ENCODE measurements at places on chromosomes 12 and 14.

DNA sequence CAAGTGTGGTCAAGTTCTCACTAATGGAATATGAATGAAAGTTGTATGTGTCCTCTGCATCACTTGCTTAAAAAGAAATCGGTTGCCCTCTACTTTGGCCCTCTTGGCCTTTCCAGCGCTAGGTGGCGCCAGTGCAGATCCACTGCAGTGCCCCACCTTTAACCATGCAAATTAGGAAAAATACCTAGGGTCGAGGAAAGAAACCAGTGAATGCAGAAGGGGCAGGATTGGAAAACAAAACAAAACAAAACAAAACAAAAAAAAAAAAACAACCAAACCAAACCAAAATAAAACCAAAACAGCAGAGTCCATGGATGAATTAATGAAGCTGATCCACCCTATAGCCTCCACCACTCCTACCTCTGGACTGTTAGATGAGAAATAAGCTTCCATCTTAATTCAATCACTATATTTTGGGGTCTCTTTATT is 12.9 kb upstream of the NEMF start:
- DNase-seq, result no peak

GRCh38 chr12:109951751-109952150 is 44.4 kb downstream of the GIT2 start:
- no peak for DNase-seq

- DNase-seq, result no peak
These were observed 112.3 kb downstream of the NRXN3 start for GRCh38 chr14:78282437-78282836.

DNA sequence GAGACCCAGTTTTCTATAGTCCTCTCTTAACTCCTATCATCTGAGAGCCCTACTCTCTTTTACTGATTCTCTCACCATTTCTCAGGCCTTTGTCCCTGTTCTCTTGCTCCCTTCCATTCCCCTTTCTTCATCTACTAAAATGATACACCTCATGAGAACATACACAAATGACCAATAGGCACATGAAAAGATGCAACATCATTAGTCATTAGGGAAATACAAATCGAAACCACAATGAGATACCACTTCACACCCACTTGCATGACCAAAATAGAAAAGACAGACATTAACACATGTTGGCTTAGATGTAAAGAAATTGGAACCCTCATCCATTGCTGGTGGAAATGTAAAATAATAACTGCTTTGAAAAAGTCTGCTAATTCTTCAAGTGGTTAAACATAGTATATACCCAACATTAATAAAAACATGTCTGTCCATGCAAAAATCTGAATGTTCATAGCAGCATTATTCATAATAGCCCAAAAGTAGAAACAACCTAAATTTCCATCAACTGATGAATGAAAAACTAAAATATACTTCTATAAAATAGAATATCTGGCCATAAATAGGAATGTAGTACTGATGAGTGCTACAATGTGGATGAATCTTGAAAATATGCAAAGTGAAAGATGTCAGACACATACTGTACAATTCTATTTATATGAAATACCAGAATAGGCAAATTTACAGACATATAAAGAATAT is 66.0 kb downstream of the DENND5B start:
- no peak for DNase-seq

DNA sequence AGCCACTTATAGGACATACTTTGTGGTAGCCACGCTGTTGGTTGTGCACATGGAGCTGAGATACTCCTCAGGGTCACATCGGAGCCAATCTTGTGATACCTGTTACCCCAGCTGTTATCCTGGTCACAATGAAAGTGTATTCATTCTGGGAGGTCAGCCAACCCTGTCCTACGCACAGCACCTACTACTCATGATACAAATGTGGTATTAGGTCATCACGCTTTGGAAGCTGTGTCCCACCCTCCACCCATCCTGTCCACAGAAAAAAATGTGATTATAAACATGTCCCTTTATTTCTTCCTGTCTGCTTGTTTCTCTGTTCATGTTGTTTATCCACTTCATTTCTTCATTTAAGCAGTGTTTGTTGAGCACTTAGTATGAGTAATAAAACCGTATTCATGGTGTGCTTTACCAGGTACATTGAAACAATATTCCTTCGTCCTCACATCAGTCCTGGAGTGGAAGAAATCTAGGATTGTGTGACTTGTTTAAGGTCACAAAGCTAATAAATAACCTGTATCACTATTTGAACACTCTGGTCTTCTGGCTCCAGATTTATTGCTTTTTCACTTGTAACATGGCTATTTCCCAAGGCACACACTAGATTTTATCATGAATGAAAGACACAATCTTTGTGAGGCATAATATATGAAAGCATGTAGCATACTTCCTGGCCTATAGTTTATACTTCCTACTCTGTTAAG is 73.1 kb downstream of the DERA start:
- no peak for DNase-seq

DNA sequence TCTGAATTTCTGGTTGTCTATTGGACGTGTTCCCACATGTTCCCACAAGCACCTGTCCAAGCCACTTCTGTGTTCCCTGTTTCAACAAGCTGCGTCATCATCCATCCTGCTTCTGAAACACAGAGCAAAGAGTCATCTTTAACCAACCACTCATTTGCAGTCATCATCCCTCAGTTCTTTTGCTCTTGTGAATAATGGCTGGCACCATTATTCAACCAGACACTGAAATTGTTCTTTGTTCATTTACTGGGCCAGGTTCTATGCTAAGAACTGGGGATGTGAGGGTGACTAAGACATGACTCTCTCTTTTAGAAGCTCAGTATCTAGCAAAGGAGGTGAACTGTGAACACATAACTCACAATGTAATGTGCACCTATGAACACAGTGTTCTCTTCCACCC is 40.7 kb upstream of the ANO4 start:
- no peak for DNase-seq

GRCh38 chr14:21334202-21334906 is 49.5 kb downstream of the SUPT16H start:
- DNase-seq, result no peak

DNA sequence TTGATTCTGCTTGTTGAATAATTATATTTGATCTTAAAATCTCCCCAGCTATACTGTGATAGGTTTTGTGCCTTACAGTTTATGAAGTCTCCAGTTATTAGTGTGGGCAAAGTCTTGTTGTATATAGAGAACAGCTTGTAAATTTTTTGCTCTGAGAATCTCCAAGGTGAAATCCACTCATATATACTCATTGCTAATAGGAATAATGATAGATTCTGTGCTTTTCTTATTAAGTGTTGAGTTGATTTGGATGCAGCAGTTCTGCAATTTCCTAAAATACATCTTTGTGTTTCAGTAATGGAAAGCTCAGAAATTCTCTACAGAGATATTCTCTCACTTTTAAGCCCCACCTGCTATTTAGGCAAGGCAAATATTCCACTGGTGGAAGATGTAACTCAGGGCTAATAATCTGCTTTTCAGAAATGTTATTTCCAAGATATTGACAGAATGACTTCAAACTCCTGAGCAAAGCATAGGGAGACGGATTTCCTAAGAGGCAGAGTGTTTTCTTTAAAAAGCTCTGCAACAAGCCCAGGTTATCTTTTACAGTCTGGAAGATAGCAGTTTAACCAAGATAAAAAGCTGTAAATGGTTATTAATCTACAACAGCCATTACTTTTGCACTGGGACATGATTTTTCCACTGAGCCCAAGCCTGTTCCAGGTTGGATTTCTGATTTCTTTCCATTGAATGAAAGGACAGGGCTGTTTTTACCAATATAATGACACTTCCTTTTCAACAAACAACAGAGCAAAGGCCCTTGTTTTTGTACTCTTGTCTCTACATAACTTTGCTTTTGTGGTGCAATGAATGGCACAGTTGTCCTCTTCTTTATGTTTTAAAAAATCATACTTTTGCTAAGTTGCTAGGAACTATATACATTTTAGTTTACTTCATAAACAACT is 239.9 kb upstream of the ATP2B1 start:
- DNase-seq, result no peak

DNA sequence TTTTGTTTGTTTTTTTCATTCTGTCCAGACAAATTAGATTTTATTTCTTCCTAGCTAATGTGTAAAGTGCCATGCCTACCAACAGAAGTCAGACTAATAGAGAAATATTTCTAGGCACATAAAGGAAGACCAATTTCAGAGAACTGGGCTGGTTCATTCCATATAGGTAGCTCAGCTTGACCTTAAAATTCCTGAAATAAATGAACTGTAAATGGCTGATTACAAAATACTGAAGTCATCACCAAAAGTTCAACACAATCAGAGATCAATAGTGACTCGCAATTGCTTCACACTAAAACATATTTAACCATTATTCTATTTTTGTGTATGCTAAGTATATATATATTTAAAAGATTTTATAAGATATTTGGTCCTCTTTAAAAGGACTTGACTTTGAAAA is 34.2 kb downstream of the PTPRB start:
- no peak for DNase-seq

GRCh38 chr12:75592638-75593335 is 81.4 kb upstream of the KRR1 start:
- DNase-seq, result no peak

DNA sequence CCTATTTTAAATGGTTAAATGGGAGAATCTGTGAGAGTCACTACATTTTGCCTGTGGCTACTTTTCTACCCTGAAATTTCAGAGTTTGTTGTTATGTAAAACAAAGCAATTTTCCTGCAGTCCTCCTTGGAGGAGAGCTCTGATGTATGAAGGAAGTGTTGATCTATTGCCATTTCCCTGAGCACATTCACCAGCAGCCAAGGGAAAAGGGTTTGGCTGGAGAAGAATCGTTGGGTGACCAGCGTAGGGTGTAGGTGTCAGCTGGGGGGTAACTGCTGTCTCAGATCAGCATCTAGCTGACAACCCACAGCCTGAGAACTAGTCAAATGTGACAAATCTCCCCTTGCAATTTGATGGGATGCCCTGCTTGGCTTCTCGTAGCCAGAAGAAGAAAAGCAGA is 230.5 kb downstream of the PDZRN4 start:
- DNase-seq, result no peak

DNA sequence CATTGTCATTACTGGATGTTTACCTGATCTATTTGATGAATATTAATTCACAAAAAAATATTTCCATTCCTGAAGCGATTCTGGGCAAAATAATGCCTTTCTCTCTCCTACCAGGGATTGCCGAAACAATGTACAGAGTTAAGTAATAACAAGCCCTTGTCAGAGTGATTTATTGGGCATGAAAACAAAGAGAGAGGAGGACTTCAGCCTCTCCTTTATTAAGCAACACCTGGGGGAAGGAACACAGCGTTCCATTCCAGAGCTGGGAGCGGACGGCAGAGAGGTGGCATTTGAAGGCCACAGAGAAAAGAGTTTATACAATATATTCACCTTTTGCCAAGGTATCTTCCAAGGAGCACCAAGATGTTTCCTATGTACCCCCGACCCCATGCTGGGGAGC is 165.8 kb downstream of the KSR2 start:
- no peak for DNase-seq

DNA sequence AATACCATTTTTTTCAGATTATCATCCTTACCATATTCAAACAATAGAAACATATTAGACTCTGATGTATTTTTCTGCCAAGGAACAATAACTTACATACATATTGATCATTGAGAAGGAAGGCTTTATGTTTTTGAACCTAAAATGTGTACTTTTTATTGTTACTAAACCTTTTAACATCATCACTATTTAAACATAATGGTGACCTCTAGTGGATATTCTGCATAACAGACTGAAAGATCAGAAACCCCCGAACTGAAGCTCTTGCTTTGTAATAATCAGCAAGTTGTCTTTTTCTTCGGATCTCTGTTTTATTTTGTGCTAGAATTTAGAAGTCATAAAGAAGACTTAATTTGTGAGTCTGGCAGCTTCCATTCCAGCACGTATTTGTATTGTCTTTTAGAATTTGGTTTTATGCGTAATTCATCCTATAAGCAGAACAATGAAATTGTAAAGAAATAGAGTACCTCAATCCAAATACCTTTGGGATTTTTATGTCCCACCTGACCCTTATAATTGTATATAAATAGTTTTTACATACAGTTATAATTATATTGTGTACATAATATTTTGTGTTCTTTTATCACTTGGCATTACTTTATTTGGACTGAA is 125.9 kb upstream of the ATF1 start:
- DNase-seq, result no peak

GRCh38 chr14:105181549-105182295 is 610 bp upstream of the NUDT14 start:
- no peak for DNase-seq

DNA sequence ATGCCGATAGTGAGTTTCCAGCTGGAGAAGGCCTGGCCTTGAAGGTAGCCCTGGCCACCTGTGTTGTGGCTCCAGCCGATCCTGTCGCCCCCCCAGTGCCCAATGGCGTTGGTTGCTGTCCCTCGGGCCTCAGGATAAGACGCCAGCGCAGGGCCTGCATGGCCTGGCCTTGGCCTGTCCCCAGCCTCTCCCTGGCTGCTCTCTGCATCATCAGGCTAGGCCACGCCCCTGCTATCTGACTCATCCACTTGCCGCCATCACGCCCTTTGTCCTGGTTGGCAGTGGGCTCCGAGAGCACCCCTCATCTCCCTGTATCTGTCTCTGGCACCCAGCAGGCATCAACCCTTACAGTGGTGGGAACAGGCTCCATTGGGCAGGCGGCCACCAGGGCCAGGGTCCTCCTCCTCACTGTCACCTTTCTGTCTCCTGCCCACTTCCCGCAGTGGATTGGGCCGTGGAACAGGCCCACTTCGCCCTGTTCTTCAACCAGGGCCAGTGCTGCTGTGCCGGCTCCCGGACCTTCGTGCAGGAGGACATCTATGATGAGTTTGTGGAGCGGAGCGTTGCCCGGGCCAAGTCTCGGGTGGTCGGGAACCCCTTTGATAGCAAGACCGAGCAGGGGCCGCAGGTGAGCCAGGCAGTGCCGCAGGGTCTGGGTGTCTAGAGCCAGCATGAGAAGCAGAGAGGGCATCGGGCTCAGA is 25.6 kb downstream of the ALDH2 start:
- DNase-seq, result no peak

DNA sequence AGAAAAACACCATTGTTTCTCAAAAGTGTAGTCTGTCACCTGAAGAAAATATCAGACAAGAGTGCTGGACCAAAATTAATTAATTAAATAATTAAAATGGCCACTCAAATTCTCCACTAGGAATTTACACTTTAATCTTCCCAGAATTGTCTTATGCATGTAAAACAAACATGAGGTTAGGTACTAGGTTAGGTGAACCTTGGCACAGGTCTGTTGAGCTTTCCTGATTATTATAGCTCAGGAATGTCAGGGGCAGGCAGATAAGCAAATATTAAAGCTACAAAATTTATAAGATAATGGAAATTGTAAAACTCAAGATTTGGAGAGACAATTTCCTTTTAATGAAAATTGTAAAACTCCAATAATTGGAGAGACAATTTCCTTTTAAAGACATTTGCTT is 253.2 kb downstream of the BMP4 start:
- no peak for DNase-seq

- DNase-seq, result no peak
These were observed 160.0 kb upstream of the SOX5 start for GRCh38 chr12:24109381-24110039.

- DNase-seq, result no peak
These were observed 112.8 kb downstream of the SYT1 start for GRCh38 chr12:78977304-78977867.

DNA sequence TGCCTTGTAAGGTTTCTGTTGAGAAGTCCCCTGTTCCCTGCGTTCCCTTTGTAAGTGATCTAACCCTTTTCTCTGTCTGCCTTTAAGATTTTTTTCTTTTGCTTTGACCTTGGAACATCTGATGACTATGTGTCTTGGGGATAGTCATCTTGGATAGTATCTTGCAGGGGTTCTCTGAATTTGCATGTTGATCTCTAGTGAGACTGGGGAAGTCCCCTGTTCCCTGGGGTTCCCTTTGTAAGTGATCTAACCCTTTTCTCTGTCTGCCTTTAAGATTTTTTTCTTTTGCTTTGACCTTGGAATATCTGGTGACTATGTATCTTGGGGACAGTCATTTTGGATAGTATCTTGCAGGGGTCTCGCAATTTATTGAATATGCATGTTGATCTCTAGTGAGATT is 38.2 kb upstream of the TMX1 start:
- DNase-seq, result no peak
